ENCODE measurements at places on chromosomes 16 and 17.

- DNase-seq, result no peak
These were observed 14.8 kb downstream of the CLEC16A start for GRCh38 chr16:10959161-10959560.

- DNase-seq, result no peak
These were observed 6.9 kb upstream of the SLC38A8 start for GRCh38 chr16:84049403-84050060.

- no peak for DNase-seq
These were observed 658.8 kb upstream of the GOT2 start for GRCh38 chr16:59392911-59393310.

DNA sequence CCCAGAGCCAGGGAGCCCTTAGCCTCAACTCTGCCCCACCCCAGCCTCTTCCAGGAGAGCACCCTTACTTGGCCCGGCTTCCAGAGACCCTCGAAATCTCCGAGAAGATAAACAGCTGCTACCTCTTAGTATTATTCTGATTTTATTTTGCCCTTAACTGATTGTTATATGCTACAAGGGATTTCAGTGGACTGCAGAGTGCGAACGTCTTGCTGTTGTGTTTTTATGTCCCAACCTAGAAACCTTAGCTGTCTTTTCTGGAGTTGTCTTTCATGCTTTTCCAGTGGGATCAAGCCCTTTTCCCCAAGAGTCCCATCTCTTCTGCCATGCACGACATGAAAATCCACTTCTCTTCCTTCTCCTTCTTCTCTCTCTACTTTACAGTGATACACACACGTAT lies 47.0 kb downstream of the SNX20 start:
- no peak for DNase-seq

DNA sequence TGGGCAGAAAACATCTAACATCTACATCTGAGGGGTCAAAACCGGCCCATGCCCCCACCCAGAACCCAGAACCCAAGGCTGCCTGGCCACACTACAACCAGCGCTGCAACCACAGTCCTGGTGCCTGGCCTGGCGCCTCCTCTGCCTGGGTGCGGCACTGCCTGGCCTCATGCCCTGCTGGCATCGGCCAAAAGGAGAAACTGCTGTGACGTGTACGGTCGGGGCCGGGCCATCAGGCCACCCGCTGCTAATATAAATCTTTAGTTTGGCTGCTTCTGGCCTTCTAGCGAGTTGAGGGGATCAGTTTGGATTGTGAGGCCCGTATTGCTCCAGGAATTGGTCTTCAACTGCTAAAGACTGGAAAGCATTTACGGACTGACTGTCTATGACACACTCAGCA lies 22.8 kb downstream of the TMEM204 start:
- no peak for DNase-seq

DNA sequence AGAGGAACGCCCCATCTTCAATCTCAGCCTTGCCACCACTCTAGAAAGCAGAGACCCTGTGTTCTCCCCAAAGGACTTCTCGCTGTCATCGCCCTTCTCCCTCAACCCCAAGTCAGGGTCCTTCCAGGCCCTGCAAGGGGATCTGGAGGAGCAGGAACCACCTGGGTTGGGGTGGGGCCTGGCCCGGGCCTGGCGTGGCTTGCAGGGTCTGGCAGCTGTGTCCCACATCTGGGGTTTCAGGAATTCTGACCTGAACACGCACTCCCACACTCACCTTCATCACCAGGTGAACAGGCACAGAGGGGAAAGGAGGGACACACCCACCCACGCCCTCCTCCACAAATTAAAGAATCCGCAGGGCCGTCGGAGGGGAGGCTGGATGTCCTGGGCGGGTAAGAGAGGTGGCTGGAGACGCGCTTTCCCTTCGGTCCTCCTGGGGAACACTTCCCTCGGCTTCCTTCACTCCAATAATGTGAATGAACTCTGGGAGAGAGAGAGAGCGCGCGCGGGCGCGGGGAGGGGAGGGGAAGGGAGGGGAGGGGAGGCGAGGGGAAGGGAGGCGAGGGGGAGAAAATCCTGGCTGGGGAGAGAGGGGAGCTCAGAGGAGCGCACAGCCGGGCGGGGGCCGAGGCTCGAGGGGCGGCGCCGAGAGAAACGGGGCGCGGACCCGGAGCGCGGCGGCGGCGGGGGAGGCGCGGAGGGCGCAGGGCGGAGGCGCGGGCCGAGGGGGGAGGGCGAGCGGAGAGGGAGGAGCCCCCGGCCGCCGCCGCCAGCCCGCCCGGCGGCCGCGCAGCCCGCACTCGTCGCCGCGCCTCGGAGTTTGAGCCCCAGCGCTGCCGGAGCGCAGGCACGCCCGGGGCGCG lies at the start of gene CACNG4:
CACNG4 (plus strand) TSS at position 799 of the 863 bp plus-strand sequence. CDS start 205 bp downstream, outside the sequence.
- no peak for DNase-seq

DNA sequence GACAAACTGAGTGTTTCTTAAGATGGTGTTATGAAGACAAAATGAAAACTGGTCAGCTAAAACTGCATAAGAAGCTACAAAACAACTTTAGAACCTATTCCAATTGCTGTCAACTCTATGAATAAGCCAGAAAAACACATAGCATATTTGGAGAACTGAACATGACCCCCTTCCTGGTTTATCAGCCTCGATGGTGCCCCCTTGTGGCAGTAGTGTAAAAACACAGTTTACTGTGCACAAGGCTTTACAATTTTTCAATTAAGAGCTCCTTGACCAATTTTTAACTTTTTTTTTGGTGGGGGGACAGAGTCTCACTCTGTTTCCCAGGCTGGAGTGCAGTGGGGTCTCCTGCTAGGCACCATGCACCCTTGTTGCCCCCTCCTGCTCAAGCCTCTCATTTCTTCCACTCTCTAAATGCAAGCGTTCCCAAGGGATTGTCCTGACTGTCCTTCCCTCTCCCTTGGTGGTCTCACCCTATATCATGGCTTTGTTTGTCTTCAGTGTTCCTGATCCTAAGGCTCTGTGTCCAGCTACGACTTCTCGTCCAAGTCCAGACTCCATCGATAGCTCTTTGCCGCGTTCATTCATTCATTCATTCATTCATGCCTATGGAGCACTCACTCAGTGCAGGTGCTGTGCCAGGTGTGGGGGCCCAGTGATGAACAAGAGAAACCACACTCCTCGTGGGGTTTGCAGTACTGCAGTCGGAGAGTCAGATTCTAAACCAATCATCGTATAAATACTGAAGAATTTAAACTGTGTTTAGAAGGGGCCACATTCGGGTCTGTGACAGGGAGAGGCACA lies 7.5 kb downstream of the EIF1 start:
- DNase-seq, result peak; percentile 56

GRCh38 chr17:28744972-28745785 lies 1.4 kb downstream of the TRAF4 start:
- DNase-seq, result peak; percentile 28

DNA sequence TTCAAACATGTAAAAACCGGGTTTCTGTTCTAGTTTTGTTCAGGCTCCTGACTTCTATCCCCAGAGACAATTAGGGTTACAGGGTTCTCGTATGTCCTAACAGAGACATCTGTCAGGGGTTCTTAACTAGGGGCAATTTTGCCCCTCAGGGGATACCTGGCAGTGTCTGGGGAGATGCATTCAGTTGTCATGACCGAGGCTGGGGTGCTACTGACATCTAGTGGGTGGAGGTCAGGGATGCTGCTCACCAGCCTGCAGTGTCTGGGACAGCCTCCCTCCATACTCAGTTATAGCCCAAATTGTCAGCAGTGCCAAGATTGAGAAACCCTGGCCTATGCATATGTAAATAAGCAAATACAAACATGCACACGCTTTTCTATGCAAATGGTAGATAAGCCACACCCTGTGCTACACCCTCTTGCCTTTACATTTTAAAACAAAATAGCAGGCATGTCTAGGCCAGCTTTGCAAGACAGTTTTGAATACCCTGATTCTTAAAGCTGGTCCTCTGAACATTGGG lies 37.4 kb downstream of the CLEC16A start:
- DNase-seq, result no peak

DNA sequence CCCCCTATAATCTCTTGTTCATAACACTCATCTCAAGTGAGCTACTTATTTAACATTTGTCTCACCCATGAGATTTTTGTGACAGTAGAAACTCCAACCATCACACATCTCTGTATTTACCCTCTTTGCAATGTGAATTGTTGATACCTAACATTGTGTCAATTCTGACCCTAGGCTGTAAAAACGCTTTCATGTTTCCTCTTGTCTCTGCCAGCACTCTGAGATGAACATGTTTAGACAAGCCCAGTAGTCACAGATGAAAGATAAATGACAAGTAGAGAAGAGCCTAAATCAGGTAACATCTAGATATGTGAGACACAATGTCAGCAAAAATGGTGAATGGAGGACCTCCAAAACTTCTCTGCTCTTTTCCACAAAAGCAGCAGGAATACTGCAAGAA lies 1254.5 kb upstream of the GOT2 start:
- no peak for DNase-seq

- no peak for DNase-seq
These were observed 8.7 kb downstream of the GPRC5B start for GRCh38 chr16:19875900-19876299.

GRCh38 chr16:66460703-66461102 lies 33.6 kb downstream of the BEAN1 start:
- DNase-seq, result no peak

- no peak for DNase-seq
These were observed 534 bp downstream of the PRSS36 start for GRCh38 chr16:31149332-31149731.

DNA sequence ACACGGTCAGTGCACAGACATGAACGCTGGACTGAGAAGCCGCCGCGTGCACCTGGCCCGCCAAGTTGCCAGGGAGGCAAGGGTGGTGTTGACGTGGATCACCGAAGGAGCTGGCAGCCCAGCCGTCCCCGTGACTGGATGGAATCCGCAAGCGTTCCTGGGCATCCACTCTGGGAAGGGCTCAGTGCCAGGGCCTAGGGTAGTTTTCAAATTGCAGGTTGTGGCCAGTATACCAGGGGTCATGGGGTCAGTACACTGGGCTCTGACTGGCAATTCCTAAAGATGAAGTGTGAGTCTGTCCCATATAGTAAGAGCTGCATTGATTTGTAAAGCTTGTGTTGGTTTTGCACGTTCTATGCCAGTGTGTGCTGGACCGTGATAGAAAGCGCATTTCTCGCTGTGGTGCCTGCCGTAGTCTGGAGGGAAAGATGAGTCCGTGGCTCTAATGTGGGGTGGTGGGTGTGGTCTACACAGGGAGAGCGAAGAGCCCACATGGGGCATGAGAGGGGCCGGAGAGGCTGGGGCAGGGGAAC lies 21.1 kb upstream of the METRNL start:
- no peak for DNase-seq

GRCh38 chr17:69480245-69480644 lies 65.7 kb downstream of the MAP2K6 start:
- no peak for DNase-seq

- DNase-seq, result no peak
These were observed 16.5 kb downstream of the AP1G1 start for GRCh38 chr16:71792176-71792575.

- DNase-seq, result no peak
These were observed 18.3 kb upstream of the CBX8 start for GRCh38 chr17:79814974-79815835.

DNA sequence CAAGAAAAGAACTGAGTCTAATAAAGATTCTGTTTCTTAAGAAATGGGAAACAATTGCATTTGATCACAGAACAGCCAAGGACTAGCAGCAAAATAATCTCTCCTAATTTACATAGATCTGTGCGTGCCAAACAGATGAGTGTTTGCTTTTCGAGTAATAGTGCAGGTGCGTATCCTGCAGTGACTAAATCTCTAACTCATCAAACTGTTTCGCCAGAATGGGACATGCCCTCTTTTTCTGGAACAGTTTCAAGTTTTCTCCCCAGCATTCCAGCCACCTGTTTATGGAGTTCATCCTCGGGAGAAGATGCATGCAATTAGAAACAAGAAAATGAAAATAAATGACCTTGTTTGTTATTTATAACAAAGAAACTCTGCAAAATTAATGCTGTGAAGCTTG lies 5.7 kb upstream of the TOX3 start:
- DNase-seq, result peak; percentile 62

DNA sequence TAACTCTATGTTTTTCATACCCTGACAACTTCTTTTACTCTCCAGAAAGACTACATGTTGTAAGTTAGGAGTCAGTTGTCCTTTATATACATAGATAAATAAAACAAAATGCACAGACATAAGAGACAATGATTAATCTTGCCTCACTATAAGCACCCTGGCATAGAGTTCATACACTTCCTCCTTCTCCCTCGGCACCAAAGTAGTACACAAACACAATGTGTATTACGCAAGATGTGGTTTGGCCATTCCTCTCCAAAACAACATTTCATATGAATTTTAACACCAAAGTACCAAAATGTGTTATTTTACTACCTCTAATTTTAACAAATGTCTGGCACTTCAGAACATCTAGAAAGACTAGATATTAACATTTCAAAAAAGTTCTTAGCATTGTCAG lies 17.2 kb upstream of the SLFN11 start:
- no peak for DNase-seq

DNA sequence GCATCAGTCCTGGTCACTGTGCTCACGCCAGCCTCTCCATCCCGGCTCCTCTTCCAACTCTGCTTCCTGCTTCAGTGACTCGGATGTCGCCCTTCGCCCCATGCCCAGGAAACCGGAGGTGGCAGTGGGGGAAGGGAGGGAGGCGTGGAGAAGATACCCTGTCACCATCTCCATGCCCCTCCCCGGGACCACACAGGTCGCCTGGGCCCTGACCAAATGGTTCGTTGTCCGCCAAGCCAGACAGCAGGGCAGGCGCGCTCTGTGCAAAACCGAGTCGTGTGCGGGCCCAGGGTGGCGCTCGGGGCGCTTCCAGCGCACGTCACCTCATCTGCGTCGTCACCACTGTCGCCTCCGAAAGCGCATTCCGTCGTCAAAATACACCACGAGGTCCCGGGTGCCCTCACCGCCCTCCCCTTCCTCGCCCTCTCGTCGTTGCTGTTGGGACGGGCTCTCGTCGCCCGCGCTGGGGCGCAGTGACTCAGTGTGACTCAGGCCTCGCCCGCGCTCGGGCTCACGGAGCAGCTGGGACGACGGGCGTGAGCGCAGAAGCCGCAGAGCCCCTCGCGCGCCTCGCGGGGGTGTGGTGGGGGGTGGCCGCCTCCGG lies 39.2 kb downstream of the ZNF778 start:
- peak; percentile 7 for DNase-seq

GRCh38 chr16:10497132-10498101 lies 83.0 kb downstream of the EMP2 start:
- no peak for DNase-seq

GRCh38 chr17:45224671-45225050 lies 3.0 kb downstream of the FMNL1 start:
- DNase-seq, result no peak

DNA sequence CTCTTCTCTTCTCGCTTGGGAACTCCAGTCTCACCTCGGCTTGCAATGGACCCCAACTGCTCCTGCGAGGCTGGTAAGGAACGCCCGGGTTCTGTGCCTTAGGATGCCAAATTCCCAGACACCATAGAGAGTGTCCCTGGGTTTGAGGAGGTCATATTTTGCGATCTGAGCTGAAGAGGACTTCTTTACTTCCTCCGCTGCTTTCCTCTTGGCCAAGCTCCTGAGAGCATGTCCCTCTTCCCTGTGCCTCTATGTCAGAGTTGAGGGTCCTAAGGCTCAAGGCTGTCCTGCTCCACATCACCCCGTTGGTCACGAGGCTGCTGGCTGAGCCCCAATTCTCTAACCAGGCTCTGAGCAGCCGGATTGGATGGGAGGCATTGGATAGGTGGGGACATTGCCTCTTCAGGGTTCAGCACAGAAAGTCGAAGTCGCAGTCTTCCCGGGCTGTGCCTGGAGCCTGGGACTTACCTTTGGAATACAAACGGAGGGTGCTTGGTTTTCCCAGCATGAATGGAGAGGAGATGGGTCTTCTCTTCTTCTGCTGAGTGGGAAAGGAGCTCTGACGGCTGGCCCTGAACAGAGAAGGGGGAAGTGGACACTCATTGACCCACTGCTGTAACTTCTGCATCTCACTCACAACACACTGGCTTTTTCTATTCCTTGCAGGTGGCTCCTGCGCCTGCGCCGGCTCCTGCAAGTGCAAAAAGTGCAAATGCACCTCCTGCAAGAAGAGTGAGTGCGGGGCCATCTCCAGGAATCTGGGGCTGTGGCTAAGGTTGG lies 416 bp downstream of the MT1H start:
- no peak for DNase-seq
